ENCODE measurements at places on chromosomes 1 and 21.

DNA sequence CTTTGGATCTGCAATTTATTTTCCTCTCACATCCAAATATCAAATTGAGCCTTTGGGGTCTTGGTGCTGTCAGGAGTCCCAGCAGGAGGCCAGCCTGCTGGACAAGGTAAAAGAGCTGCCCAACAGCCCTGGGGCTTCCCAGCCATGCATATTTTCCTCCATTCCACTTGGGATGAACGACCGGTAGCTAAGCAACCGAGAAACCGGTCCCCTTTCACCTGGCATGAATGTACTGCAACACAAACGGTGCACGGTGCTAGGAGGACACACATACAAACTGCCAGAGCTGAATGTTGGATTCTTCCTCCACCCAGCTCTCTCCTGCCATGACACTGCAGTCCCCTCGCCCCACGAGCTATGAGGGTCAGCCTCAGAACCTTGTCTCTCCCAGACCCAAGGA, 42.7 kb downstream of the BCAR3 start:
- no peak for DNase-seq

DNA sequence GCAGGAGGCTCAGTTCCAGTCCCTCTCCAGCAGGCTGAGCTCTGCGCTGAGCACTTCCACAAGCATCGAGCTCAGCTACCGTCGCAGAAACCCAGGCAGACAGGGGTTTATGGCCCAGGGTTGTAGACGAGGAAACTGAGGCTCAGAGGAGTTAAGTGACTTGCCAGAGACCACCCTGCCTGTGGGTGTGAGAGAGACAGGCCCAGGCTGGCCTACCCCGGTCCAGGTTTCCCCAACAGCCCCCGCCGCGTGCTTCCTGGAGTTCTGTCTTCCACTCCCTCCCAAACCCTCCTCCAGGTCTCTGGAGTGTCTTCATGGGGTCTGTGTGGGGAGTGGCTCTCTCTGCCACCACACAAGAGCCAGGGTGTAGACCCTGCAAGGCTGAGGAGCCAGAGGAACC, 615.9 kb downstream of the PTPRU start:
- no peak for DNase-seq

DNA sequence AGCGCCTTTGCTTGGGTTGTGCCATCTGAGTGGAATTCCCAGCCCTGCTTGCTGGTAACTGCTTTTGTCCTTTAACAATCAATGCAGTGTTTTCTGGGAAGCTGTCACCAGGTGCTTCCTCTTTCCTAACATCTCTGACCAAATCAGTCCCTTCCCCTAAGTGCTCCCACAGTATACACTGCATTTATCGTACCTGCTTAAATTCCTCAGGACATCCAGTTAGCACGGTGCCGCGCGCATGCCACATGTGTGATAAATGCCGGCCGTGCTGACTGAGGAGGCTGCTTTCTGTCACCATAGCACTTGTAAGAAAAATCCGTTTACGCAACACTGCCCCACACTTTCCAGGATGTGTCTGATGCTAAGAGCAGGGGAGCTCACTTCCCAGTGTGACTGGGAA, 115.4 kb downstream of the BCAR3 start:
- no peak for DNase-seq

DNA sequence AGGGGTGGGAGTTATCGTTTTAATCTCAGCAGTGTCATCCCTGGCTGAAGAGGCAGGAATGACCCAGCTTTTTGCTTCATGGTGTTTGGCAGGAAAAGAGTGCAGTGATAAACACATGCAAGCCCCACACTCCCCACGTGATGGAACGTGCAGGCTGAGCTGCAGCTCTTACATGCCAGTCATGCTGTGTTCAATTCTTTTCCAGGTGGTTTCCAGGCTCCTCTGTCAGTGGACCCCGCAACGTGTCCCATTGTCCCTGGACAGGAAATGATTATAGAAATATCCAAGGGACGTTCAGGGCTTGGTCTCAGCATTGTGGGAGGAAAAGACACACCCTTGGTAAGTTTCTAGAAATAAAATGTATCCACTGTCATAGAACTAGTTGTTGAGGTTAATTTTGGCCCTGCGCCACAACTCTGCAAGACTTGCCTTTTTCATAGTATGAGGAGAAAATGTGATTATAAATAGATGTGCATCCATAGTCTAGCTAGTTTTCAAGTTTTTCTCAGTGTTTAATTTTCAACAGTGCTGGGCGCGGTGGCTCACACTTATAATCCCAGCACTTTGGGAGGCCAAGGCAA, 110.2 kb upstream of the L1TD1 start:
- no peak for DNase-seq

- DNase-seq: no peak
These were observed 287.0 kb downstream of the SDCCAG8 start for GRCh38 chr1:243542739-243543415.

- no peak for DNase-seq
These were observed 8.3 kb downstream of the TSACC start for GRCh38 chr1:156346636-156347035.

GRCh38 chr1:15433471-15433870, 4.8 kb upstream of the CTRC start:
- no peak for DNase-seq

DNA sequence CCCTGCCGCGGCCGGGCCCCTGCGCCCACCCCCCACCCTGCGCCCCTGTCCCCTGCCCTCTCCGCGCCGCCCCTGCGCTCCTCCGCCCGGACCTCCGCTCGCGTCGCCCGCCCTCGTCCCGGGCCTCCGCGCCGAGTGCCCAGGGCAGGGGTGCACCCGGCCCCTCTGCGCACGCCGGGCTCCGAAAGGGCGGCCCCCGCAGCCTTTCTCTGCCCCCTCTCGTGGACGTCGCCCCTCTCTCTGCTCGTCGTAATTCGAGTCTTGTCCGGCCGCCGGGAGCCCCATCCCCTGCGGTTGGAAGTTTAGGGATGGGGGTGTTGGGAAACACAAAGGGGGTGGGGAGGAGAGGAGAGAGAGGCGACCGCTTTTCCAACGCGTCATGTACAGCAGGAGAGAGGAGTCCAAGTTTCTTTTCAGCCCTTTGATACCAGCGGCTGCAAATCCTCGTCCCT, 407 bp downstream of the GALNT2 start:
- DNase-seq: no peak

DNA sequence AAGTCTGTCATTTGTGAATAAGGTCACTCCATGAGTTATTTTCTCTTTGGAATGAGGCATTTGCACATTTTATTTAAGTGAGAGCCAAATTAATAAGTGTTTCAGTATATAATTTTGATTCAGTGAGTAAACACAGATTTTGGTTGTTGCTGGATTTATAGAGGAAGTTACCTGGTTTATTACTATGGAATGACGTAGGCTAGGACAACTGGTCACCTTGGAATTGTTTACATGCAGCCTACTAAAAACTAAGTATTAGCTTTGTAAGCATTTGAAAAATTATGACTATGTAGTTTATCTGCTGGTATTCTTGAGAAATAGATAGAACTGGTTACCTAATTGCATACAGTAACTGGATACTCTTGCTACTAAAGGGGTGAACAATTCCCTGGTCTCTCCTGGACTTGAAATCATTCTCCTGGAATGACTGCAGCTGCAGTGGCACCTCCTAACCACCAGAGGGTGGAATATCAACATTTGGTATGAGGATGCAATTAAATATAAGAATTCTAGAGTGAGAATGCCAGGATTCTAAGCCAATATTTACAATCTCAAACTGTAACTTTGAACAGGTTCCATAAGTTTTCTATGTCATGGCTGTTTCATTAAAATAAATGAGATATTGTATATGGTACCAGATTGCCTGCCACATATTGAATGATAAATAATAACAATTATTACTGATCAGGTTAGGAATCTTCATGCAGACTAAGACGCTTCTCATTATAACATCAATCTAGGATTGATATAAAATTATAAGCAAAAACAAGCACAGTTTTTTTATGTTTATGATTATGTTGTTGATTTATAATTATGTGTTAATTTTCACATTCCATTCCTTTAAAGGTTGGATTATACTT, 3.5 kb upstream of the KRTAP27-1 start:
- DNase-seq: no peak

DNA sequence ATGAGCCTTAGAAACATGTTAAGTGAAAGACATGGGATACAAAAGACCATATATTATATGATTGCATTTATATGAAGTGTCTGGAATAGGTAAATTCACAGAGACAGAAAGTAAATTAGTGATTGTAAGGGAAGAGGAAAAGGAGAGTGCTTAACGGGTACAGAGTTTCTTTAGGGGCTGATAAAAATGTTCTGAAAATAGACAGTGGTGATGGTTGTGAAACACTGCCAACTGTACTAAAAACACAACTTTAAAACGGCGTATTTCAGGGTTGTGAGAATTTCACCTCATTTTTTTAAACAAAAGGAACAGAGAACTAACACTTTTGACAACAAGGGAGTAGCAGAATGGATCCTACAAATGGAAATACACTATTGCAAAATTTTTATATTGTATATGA, 13.4 kb downstream of the COP1 start:
- no peak for DNase-seq

GRCh38 chr1:23745515-23745914, 2.2 kb downstream of the ELOA start:
- no peak for DNase-seq

- no peak for DNase-seq
These were observed 78.1 kb upstream of the COX20 start for GRCh38 chr1:244757091-244757939.

DNA sequence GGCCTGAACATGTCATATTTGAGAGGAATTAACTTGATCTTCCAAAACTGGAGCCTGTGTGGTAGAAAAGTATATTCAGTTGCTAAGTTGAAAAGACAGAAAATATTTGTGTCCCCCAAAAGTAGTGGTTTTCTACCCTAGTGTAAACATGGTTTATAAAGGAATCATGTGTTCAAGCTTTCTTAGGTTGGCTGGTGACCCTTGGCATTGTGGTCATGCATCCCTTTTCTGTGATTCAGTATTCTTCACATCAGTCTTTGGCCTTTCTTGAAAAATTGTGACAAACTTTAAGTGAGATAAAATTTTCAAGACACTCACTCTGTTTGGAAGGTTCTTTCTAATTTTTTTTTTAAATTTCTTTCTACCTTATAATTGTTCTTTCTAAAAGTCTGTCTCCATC, 193.2 kb downstream of the DHRS3 start:
- DNase-seq: no peak

GRCh38 chr1:1825217-1825616, 46.9 kb upstream of the NADK start:
- DNase-seq: no peak

DNA sequence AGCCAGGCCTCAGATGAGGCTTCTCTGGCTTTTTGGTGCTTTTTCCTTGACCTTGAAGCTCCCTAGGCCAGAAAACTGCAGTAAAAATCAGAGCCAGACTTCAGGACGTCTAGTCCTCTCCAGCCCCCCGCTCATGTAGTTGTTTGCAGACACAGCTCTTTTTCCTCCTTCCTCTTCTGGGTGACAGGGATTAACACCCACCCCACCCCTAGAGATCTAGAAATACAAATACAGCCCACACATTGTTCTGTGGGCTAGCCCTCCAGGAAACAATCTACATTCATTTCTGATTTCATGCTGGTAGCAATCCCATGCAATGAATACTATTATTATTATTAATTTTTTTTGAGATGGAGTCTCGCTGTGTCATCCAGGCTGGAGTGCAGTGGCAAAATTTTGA, 9.9 kb upstream of the CLSTN1 start:
- no peak for DNase-seq

DNA sequence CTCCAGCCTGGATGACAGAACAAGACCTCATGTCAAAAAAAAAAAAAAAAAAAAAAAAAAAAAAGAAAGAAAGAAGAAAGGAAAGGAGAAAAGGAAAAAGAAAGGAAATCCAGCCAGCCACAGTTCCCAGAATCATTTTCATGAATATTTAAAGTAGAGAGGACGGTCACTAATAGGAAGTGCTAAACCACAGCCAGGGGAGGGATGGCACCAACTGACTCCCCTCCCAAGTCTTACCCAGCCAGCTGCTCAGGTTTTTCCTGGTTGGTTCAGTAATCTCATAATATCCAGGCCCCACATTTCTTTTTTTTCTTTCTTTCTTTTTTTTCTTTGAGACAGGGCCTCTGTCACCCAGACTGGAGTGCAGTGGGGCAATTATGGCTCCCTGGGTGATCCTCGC, 63.9 kb upstream of the AK4 start:
- DNase-seq: no peak

GRCh38 chr1:40435471-40435870, 14.8 kb upstream of the ZFP69B start:
- DNase-seq: no peak

DNA sequence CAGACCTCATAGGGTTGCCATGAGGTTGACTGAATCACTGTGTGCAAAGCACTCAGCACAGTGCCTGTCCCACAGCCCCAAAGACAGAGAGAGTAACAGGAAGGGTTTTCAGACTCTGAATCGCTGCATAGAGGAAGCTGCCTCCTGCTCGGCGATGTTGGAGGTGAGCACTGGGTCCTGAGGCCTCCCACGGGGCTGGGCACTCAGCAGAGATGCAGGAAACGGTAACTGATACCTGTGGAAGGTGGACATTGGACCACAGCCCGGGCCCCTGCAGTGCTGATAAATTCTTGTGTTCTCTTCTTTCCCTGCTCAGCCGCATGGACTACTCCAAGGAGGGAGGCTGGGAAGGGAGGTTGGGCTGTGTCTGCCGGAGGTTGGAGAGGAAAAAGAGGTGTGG, 389.7 kb downstream of the PTPRU start:
- no peak for DNase-seq

DNA sequence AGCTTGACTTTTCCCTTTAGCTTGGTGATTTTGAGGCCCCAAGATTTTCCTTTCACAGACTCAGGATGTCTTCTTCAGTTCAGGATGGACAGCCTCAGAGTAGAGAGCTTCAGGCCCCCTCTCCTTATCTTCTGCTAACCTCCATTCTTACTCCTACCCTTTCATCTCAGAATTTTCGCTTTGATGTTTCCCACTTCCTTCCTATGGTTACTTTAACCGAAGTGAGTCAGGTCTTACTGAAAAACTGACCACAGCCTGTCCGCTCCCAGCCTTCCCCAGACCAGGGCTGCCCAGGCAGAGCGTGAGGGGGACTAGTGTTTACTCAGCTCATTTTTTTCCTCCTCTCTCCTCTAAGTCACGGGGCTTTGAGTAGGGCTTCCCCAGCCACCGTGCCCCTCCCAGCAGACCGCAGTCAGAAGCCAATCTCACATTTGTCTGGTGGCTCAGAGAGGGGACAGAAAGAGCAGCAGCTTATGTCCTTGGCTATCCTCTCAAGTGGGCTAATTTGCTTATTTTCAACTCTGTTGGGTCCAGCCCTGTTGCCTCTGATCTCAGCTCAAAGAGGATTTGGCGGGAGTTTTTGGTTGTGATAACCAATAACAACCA, 4.2 kb upstream of the IL19 start:
- DNase-seq: peak; percentile 51

DNA sequence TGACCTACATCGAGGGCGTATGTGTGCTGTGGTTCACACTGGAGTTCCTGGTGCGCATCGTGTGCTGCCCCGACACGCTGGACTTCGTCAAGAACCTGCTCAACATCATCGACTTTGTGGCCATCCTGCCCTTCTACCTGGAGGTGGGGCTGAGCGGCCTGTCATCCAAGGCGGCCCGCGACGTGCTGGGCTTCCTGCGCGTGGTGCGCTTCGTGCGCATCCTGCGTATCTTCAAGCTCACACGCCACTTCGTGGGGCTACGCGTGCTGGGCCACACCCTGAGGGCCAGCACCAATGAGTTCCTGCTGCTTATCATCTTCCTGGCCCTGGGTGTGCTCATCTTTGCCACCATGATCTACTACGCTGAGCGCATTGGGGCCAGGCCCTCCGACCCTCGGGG, 13.0 kb downstream of the KCNC4 start:
- no peak for DNase-seq
